ENCODE measurements at places on chromosomes 7 and 10.

GRCh38 chr7:85426487-85426960 is 239.7 kb upstream of the SEMA3D start:
- no peak for DNase-seq

GRCh38 chr7:13307040-13307439 is 619.6 kb downstream of the ARL4A start:
- DNase-seq = no peak

GRCh38 chr10:43574001-43574892 is at the start of gene ZNF239:
Gene ZNF239, minus strand, starts transcription at chr10:43574616. Its CDS starts 16,537 bp downstream, at chr10:43558079.
- peak; percentile 90 for DNase-seq

DNA sequence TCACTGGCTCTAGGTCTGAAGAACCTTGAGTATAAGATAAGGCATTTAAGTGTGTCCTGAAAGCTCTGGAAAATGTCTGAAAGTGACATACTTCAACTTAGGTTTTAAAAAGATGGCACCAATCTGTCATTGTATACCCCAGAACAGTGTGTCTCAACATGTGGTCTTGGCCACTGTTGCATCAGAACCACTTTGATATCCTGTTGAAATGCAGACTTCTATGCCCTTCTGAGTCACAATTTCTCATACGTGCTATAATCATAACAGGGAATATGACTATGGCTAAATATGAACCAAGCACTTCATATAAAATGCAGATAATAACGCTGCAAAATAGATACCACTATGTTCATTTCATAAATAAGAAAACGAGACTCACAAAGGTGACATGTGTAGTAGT is 38.0 kb upstream of the GPAM start:
- no peak for DNase-seq

- no peak for DNase-seq
These were observed 75.9 kb downstream of the VSTM4 start for GRCh38 chr10:49039409-49039808.

DNA sequence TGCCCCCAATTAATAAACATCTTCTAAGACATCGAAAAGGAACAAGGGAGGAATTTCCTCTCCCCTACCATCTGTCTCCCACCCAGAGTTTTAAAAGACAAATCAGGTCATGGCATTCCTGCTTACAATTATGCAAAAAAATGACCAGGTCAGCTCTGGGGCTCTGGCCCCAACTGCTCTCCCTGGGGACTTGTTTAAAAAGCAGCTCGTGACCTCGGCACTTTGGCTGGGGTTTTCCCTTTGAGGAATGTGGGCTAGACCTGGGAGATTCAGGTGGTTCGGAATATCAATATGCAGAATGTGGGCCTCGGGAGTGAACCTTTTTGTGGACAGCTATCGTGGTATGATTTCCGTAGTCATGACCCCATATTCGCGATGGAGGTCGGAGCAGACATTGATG is 648 bp upstream of the RADIL start:
- no peak for DNase-seq

- no peak for DNase-seq
These were observed 77.3 kb downstream of the FAM13C start for GRCh38 chr10:59285073-59285472.

DNA sequence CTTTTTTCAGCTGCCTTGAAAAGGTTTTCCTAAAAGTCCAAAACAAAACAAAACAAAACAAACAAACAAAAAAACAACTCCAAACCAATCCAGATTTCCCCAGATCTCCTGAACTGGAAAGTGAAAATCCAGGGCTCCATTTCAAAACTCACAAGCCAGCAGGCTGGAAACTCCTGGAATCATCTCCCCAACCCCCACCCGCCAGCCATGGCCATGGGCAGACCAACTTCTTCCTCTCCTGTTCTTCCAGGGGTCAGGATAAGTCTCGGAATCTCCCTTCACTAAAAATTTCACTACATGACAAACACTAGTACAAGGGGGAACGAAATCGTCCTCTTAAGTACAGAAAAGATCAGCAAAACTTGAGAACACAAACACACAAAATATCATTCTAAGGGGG is 40.4 kb downstream of the GNA12 start:
- no peak for DNase-seq

DNA sequence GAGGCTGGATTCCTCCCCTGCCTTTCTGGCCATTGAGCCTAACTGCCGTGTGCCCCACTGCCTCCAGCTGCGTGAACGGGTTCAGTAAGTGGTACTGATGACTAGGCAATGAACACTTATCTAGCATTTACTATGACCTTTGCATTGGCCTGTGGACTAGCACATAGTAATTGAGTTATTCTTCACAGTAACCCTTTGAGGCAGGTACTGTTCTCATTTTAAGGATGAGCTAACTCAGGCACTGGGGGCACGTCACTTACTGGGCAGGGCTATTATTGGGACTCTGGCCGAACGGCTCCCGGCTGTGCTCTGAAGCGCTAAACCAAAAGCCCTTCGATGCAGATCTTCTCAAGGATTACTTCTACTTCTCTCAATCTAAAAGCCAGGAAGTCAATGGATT is 38.3 kb downstream of the WIPF3 start:
- no peak for DNase-seq

- no peak for DNase-seq
These were observed 103.3 kb downstream of the GRB10 start for GRCh38 chr7:50679218-50680007.

- no peak for DNase-seq
These were observed 26.1 kb downstream of the PRLHR start for GRCh38 chr10:118569241-118569881.

DNA sequence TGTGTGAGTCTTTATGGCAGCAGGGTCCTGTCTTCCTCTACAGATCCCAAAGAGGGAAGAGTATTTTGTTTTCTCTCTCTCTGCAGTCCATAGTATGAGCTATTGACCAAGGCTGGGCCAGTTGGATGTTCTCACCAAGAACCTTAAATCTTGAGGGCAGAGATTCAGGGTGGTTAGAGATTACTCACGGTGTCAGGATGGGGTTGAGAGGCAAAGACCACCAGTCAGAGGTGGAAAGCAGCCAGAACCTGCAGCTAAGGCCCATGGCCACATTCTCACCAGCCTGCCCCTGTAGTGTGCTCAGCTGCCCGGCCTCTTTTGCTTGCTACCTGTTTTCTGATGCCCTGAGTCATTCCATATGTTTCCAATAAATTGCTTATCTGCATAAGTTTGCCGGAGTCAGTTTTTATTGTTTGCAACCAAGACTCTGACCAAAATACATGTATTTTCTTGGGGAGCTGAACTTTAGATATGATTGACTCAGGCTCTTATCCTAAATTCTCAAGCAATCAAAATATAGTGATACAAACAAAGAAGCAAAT is 67.0 kb downstream of the MAP3K8 start:
- no peak for DNase-seq

DNA sequence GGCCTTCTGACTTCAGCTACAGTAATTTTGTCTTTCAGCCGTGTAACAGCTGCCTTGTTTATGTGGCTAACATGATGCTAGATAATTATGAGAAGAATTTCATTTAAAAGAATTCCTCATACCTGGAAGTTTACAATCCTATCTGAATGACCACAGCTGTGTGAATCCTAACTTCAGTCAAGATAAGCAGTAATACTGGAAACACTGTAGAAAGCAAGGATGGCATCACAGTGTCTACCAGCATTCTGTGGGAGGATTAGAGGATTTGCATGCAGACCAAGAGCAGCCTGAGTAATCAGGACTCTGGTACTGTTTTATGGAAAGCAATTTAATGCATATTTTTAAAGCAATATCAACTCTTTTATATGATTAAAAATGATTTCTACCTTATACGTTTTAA is 282.4 kb downstream of the EXOC4 start:
- no peak for DNase-seq

GRCh38 chr7:79176859-79177477 is 276.5 kb downstream of the MAGI2 start:
- no peak for DNase-seq

GRCh38 chr10:125087897-125088215 is 72.5 kb downstream of the CTBP2 start:
- no peak for DNase-seq

DNA sequence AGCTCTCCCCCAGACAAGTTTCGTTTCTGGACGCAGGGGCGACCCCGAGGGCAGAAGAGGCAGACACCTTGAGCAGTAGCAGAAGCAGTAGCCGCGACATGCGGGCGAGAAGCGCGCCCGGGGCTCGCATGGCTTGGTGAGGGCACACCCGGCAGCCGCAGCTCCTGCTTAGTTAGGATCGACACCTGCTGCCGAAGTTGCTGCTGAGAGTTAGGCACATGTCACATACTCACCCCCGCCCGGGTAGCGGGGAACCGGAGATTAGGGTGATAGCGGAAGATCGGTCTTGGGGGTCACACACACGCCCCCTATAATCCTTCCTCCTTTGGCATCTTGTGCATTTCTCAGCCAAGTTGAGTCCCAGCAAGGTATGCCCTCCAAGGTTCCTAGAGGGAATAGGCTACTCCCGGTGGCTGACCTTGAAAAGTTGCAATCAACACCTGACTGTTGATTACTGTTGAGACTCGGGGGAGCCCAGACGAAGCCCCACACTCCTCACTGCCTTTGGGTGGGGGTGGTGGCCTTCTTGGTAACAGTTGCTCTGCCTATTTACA is 668 bp downstream of the GPR37 start:
- peak; percentile 33 for DNase-seq

GRCh38 chr10:112304267-112304859 is 21.2 kb downstream of the TECTB start:
- no peak for DNase-seq

DNA sequence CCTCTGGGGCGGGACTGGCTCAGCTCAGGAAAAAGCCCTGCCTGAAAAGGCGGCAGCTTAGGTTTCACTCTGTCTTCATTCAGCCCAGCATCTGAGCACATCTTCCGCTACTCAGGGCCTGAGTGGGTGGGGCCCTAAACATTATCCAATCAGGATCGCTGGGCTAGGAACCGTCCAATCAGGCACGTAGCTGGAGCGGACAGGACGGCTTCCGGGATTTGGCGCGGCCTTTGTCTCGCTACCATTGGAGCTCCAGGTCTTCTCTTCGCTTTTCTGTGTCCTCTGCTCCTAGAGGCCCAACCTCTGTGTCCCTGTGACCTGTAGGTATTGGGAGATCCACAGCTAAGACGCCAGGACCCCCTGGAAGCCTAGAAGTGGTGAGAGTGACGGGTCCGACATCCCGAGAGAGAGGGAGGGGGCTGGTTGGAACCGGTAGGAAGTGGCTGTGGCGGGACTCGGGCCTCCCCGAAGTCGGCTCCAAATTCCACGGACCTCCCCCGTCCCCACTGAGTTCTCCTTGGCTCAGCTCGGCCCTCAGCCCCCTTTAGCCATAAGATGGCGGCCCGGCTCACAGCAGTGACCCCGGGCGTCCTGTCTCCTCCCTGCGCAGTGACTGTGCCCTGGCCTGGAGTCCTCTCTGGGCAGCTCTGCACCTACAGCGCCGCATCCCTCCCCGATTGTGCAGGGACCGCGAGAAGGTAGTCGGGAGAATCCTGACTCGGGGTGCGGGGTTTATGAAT is 99.1 kb downstream of the ZNF680 start:
- peak; percentile 24 for DNase-seq

GRCh38 chr7:139857791-139858190 is 28.7 kb downstream of the TBXAS1 start:
- no peak for DNase-seq

DNA sequence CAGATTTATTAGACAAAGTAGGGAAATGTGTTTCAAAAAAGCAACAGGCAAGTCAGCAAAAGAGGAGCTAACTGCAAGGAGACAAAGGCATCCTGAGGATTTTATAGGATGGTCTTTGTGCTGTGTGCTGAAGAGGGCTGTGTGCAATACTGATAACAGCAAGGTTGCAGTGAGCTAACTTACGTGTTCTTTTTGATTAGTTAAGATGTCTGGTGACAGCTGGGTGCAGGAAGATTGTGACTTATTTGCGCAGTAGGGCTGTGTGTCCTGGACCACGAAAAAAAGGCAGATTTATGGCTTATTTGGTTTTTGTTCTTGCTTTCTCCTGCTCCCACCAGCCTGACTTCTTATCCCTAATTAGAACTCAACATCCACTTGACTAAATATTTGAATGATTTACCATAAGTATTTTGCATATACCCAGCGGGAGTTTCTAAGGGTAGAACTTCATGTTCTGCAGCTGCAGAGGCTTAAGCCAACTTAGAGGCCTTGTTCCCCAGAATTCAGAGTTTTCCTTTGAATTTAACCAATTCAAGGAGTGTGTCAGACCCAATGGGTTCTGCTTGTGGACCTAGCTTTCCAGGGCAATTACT is 119.0 kb downstream of the ANKRD26 start:
- no peak for DNase-seq

- DNase-seq = no peak
These were observed 296.7 kb upstream of the GNAI1 start for GRCh38 chr7:79837915-79838314.

GRCh38 chr7:148031811-148032210 is 558.8 kb upstream of the C7orf33 start:
- DNase-seq = no peak

DNA sequence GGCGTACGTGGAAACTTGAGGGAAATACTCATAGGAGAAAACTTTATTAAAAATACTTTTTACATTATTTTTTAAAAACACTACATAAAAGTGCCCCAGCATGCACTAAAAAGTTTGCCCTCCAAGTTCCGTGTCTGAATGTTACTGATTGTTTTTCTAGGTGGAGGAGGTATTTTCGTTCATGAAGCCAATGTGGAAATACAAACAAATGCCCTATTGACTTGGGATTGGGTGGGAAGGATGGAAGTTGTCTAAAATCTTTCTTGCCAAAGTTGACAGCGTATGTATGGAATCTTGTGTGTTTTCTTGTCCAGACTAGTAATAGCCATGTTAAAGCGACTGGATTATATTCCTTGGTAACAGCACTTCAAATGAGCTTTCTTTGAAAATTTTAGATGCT is 1.2 kb downstream of the PROSER2 start:
- DNase-seq = no peak

DNA sequence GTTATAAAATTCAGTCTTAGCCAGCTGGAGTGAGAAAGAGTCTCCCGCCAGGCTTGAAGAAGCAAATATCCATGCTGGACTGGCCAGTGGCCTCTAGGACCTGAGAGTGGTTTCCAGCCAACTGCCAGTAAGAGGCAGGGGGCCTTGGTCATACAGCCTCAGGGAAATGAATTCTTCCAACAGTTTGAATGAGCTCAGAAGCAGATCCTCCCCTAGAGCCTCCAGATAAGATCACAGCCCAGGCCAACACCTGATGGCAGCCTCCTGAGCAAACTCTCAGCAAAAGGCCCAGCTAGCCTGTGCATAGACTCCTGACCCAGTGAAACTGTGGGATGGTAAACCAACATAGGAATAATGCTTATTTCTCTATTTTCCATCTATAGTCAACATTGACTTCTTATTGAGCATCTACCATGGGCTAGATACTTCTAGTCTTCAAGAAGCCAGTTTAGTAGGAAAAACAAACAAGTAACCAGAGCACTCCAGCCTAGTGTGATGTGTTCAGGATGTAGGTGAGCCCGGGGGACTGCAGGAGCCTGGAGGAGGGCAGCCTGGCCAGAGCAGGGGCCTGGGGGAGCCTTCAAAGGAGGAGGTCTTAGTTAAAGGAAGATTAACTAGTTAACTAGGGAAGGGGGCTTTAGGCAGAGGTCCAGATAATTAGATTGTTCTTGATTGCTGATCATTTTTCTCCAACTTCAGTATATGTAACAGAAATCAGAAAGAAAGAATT is 115.4 kb upstream of the ADO start:
- no peak for DNase-seq
